Stimulated activated CD4-positive, alpha-beta T cell treated with anti-CD3 and anti-CD28 coated beads, Interleukin-12 subunit alpha, Interleukin-12 subunit beta, amount 100 ng/mL, for 48 hours (primary cell): ENCODE measurements at places on chromosomes 16 and 17.

DNA sequence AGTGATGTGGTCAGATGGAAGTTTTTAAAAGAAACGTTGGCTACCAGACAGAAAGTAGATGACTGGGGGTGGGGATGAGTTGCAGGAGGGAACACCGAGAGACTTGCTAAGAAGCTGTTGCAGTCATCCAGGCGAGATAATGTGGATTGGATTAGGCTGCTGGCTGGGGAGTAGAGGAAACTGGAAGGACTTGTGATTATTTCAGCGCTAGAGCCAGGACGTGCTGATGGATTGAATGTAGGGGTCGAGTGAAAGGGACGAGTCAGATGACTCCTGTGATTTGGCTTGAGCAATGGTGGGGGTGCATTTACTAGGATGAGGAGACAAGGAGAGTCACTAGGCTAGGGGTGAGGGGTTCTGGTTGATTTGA, 88.5 kb downstream of the CLEC16A start:
- DNase-seq, result no peak

GRCh38 chr17:73729101-73729500, 84.9 kb upstream of the SDK2 start:
- DNase-seq, result no peak

DNA sequence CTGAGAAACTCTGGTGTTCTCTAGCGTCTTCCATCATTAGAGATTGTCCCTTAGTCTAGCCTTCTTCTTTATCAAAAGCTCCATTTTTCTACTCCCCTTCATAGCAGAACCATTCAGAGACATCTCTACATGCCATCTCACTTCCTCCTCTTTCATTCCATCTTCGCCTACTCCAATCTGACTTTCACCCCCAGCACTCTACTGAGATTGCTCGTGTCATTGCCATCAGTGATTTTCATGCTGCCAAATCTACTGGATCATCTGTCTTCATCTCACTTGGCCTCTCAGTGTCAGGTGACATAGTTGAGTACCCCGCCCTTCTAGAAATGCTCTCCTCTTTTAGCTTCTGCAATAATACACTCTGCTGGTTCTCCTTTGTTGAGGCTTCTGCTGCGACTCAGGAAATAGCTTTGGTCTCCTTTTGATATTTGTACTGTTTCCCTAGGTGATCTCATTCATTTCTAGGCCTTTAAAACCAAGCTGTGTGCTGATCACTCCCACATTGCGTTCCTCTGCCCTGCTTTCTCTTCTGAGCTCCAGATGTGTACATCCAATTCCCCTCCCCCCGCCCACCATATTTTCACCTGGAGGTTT, 119.1 kb downstream of the FTO start:
- DNase-seq, result no peak

- DNase-seq, result no peak
Measured at GRCh38 chr17:20092973-20093626, 83.9 kb downstream of the SPECC1 start.

GRCh38 chr17:2462481-2462880, 49.2 kb downstream of the METTL16 start:
- no peak for DNase-seq

DNA sequence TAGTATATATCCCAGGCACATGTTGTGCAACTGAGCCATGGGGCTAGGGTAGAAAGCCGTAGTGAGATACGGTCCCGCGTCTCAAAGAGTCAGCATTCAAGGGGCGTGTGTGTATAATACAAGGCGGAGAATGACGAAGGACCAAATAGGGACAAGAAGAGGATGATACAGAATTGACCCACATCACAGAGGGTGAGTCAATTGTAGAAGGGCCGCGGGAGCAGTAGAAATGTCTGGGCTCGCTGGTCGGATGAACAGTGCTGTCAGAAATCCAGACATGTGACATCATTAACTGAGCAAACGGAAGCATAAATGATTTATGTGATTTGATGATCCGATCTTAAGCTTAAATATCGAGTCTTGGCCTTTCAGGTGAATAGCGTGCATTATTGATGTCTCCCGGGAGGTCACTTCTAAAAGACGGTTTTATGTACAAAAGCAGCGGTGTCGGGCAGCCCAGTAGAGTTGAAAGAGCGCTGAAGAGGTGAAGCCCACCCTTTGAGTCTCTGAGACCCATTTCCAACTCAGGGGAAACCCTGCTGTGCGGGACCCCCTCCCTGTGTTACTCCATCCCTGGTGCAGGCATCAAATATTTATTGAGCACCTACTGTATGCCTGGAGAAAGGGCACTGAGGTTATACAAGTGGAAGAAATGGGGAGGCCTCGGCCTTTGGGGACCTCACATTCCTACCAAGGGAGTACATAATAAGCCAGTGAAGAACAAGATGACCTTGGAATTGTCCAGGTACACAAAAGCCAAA, 45.1 kb downstream of the ATP2C2 start:
- DNase-seq, result no peak

GRCh38 chr16:88968589-88969280, 8.3 kb downstream of the CBFA2T3 start:
- no peak for DNase-seq

DNA sequence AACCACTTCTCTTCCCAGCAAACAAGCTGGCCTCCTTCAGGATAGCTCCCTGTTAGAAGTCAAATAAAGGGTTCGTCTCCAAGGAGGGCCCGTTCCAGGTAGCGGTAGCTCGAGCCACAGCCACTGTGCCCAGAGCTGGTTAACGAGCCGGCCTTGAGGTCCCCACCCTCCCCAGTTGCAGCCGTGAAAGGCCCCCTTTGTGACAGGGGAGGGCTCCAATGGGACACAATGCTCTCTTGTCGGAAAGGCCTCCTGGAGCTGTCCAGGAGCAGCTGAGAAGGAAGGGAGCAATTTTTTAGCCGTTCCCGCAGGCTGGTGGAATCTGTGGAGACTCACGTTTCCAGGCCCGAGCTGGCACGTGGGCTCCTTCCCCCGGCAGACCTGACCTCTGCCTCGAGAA, 29.9 kb upstream of the FOXF1 start:
- DNase-seq, result no peak

- DNase-seq, result no peak
Measured at GRCh38 chr16:24346734-24347133, 90.6 kb downstream of the CACNG3 start.
